Activated naive CD4-positive, alpha-beta T cell treated with anti-CD3 and anti-CD28 coated beads, Interleukin-2, amount 10 ng/mL, durations not matched to agents 7 days and 5 days (primary cell): ENCODE measurements at places on chromosomes 13 and 19.
A peak's percentile ranks its signal among the peaks of the same experiment; 100 is the strongest.

GRCh38 chr13:95355494-95355893, 54.2 kb upstream of the ABCC4 start:
- no peak for DNase-seq

DNA sequence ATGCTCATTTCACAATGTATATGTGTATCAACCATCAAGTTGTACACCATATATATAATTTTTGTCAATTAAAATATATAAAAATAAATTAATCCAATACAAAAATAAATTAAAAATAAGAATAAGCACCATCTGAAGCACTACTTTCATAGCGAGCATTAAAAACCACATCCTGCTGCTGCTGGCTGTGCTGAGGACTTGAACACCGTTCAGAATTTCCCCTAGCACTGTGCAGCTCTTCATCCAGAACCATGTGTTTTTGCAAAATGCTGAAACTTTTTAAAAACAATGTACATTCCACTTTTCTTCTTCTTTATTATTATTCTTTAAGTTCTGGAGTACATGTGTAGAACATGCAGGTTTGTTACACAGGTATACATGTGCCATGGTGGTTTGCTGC, 40.0 kb upstream of the FOXO1 start:
- DNase-seq, result peak; percentile 30

DNA sequence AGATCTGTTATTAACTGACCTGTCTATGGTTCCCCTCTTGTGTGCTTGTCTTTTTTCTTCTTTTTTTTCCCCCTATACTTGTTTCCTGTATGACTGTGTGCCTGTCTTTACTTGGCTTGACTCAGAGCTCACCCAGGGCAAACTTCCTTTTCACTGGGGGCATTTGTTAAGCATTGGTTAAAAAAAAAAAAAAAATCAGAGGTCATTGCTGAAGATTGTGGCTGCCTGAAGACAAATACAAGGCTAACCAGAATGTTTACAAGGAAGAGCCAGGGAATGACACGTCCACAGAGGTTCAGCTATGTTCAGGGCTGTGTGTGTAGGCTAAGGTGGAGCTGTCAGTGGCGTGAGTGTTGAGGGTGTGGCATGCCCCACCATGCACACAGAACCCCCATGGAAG, 47.1 kb downstream of the LNX2 start:
- DNase-seq, result no peak

- DNase-seq, result peak; percentile 25
These were observed 42.8 kb downstream of the TPT1 start for GRCh38 chr13:45298206-45298505.

DNA sequence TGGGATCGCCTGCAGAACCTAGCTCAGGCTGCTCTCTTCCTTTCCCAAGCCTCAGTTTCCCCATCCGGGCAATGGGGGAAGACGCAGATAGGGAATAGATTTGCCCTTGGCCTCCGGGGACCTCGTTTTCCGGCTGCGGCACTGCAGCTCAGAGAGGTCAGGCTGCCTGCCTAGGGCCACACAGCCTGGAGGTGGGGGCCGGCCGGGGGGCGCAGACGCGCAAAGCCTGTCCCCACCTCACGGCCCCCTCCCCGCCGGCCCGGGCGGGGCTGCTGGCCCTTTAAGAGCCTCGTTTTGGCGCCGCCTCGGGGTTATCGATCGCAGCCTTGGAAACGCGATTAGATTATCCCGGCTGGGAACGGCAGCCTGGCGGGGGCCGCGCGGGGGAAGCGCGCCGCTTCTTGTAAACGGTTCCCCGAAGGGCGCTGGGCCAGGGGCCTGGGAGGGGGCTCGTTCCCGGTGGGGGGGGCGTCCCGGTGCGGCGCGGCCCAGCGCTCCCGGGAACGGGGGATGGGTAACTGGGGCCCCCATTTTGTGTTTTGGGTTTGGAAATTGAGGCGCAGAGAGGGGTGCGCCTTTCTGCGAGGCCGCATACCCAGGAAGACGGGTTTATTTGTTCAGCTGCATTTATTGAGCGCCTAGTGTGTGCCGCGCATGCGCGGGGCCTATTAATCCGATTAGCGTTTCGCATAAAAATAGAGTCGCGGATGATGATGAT, 23.4 kb upstream of the TCF3 start:
- no peak for DNase-seq

GRCh38 chr13:56400774-56401173, 739.9 kb upstream of the PRR20A start:
- no peak for DNase-seq

DNA sequence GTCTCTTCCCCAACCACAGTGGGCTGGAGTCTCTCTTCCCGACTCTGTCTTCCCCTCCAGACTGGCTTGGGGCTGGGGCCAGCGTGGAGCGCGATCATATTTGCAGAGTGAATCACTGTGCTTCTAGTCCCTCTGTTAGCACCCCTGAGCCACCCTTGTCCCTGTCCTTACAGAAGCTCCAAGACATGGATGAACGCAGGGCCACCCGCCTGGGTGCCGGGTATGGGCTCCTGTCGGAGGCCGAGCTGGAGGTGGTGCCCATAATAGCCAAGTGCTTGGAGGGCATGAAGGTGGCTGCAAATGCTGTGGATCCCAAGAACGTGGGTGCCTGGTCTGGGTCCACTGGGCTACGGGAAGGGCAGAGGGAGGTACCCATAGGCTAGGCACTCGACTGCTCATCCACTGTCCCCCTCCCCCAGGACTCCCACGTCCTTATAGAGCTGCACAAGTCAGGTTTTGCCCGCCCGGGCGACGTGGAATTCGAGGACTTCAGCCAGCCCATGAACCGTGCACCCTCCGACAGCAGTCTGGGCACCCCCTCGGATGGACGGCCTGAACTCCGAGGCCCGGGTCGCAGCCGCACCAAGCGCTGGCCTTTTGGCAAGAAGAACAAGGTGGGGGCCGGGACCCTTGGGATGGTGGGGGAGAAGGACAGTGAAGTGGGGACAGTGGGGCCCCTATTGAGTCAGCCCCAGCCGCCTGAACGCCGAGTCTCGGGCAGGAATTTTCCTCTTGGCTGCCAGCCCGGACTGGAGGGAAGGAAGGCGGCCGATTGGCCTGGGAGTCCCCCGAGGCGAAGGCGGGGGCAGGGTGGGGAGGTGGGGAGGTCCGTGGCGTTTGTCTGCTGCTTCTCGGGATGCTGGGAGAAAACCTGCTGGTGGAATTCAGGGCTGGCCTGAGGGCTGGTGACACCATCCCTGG, 5.2 kb downstream of the TRIP10 start:
- no peak for DNase-seq

GRCh38 chr13:73934215-73934641, 200.0 kb downstream of the KLF12 start:
- DNase-seq, result no peak
